ENCODE measurements at places on chromosomes 5 and 9.

GRCh38 chr5:155783791-155784190 lies 543.2 kb upstream of the SGCD start:
- no peak for DNase-seq

- DNase-seq: no peak
Observed at GRCh38 chr5:154816891-154817492, 33.4 kb downstream of the FAXDC2 start.

DNA sequence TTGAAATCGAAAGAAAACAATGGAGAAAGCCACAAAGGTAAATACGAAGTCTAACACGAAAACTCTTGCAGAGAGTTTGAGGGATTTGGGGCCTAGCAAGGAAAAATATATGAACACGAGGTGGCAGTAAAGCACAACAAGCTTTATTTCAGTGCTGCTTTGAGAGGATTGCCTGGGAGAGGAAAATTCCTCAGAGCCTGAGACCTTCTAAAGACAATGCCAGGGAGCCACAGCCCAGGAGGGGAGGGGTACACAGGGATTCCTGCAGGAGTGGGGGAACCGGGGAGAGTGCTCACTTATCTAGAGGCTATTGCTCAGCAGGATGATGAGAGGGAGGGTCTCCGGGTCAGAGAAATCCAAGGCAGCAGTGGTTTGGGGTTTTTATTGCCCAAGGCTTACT lies 134.9 kb upstream of the ADCY2 start:
- no peak for DNase-seq

DNA sequence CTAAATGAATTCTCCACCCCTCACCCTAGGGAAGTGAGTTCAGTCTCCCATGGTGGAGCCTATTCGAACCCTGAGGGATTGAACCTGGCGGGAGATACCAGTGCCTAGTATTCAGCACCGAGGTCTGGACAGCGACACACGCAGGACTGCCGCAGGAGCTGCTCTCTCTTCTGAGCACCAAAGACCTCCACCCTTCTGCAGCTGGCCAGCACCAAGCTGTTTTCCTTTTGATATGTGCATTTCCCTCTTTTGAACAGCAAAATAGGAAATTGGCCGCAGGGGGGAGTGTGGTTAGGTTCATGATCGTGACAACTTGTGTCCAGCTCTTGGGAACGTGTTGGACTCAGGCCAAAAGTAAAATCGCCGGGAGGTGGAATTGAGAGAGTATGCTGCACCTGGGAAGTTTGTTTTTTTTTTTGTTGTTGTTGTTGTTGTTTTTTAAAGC lies 1.2 kb upstream of the PCSK1 start:
- no peak for DNase-seq

GRCh38 chr5:36613771-36614656 lies 7.6 kb downstream of the SLC1A3 start:
- no peak for DNase-seq

- no peak for DNase-seq
Observed at GRCh38 chr9:68821911-68822310, 116.9 kb downstream of the PIP5K1B start.

GRCh38 chr9:21565155-21565554 lies 83.0 kb upstream of the IFNE start:
- DNase-seq: no peak

DNA sequence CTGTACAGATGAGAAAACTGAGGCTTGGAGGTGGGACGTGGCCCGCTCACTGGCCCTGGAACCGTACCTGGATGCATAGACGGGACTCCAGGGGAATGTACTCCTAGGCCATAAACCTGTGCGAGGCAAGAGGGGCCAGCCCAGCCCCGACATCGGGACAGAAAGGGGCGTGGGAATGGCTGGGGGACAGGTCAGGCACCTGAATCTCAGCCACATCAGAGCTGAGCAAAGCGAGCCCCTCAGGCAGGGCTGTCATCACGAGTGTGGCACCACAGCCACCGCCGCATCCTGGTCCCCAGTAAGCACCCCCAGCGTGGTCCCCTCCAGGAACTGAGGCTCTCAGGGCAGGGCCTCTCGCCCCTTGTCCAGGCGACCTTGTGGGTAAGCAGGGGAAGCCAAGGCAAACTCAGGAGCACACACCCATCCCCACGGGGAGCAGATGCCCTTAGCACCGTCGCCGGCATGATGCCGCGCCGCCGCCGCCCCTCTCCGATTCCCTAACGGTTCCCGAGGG lies 16.5 kb downstream of the NACC2 start:
- DNase-seq: no peak

DNA sequence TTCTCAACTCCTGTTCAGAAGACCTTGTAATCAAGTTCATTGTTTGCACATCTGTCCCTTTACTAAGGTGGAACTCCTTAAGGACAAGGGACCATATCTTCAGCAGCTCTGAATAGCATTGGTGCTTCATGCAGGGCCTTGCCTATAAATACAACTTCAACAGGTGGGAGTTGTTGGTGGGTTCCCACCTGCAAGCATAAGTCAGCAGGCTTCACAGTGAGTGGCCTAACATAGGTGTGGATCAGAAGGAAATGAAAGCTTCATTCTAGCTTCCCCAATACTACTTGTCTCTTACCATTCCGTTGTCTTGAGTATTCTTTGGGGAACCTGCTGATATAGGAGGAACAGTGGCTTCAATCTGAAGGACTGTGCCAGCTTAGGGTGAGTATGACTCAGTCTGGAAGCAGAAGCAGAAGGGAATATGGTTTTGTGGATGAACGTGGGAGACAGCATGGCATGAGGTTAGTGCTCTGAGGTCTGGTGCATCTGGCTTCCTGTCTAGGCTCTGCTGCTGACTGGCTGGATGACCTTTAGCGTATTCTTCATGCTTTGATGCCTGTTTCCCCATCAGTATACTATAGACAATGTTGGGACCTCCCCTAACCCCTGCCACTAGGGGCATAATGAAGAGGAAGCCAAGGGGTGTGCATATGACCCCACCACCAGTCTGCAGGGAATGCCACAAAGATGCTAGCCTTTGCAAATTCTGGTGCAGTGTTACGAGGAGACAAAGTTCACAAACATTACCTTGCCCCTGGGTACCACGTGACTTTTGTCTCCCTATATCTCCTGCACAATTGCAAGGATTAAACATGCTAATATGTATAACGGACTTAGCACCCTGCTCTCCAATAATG lies 192.3 kb downstream of the PALM2AKAP2 start:
- DNase-seq: no peak

DNA sequence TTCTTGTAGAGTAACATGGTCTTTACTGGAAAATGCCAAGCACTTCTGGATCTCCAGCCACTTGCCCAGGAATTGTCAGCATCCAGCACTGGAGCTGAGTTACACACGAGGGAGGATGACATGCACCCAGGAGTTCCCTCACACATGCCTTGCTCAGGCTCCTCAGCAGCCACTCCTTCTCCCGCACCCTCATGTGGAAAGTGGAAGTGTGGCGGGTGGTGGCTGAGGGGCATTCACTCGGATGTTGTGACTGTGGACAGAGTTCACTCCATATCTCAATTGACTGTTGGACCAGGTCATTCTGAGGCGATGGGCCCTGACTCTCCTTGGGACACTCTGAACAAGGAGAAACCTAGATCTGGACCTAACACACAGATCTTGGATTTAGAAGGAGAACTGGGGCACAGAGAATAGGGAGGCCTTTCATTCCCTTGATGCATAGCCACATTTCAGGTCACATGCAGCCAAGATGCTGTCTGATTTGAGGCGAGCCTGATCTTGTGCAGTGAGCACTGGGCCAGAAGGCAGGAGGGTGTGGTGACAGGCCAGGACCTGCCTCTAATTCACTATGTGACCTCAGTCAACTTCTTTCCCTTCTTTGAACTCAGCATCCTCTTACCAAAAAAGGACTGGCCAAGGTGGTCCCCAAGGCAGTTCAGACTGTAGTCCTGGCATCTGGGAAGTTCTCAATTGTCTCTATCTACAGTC lies 62.1 kb downstream of the CYSTM1 start:
- DNase-seq: no peak
